A549 treated with CpdA at 1 μM for 4 hours (cell line): ENCODE measurements at places on chromosomes 2 and 18. TPM values are rescaled to one million over a fixed set of nuclear protein-coding genes. Genes with fewer than 3 reads are reported as not detected.

PPP1R1C gene
- total RNA-seq, result 1.4 to 3.5 TPM (median 2.7 TPM) in 5 replicates

SERPINB2 gene
- total RNA-seq, result 0.06 to 0.08 TPM (median 0.07 TPM) in 3 of 5 replicates, not detected in the others

TLX2 gene
- 0.12 to 0.54 TPM (median 0.29 TPM) in 5 replicates for total RNA-seq

TPO gene
- 0.07 to 0.18 TPM (median 0.13 TPM) in 4 of 5 replicates, not detected in the other for total RNA-seq

MAPK4 gene
- 0.03 to 0.16 TPM (median 0.08 TPM) in 5 replicates for total RNA-seq

MFSD2B gene
- total RNA-seq, result 0.14 to 0.84 TPM (median 0.37 TPM) in 5 replicates

RDH14 gene
- total RNA-seq, result 38.0 to 42.0 TPM (median 39.6 TPM) in 5 replicates

PROKR1 gene
- total RNA-seq, result 0.03 TPM in 1 of 5 replicates, not detected in the others

PLGLB1 gene
- total RNA-seq, result 0.53 to 1.1 TPM (median 0.84 TPM) in 5 replicates
